ENCODE measurements at places on chromosomes 3 and 15.

DNA sequence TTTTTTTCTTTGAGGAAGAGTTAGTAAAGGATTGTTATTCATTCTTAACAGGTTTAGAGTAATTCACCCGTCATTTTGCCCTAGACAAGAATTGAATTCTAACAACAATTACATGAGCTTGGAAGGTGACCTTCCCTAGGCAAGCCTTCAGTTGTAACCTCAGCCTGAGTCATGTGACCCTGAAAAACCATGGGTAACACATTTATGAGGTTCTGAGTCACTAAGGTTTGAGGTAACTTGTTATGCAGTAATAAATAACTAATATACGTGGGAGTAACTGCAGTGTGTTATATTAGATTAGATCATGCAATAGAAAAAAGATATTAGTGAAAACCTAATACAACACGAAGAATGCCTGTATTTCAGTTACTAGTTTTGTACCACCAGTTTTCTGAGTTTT is 237.6 kb upstream of the NDN start:
- no peak for DNase-seq

DNA sequence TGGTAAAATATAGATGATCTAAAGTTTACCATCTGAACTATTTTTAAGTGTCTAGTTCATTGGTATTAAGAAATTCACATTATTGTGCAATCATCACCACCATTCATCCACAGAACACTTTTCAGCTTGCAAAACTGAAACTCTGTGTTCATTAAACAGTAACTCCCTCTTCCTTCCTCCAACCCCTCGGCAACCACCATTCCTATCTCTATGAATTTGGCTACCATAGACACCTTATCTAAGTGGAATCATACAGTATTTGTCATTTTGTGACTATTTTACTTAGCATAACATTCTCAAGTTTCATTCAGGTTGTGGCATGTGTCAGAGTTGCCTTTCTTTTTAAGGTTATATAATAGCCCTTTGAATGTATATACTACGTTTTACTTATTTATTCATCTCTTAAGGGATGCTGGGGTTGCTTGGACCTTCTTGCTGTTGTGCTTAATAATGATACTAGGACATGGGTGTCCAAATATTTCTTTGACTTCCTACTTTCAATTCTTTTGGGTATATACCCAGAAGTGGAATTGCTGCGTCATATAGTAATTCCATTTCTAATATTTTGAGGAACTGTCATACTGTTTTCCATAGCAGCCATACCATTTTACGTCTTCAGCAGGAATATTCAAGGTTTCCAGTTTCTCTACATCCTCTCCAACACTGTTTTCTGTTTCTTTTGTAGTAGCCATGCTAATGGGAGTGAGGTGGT is 20.9 kb downstream of the KAT2B start:
- no peak for DNase-seq

DNA sequence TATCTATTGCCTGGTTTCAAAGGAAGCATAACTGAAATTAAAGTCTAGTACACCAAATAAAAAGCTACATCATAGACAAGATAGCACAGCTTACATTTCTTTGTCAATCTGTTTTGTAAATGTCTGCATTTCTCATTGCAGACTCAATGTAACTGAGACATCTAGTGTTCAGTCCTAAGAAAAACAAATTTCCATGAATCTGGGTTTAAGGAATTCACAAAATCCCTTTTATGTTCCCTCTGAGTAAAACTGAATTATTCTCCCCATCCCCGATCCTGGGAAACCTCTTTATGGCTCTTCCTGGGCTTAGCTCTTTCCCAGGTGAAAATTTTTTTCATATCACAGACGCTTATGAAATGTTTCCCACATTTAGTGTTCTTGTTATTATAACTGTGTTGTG is 21.6 kb upstream of the RASA2 start:
- no peak for DNase-seq

GRCh38 chr3:51581524-51581923 is 43.0 kb downstream of the RAD54L2 start:
- DNase-seq: no peak

DNA sequence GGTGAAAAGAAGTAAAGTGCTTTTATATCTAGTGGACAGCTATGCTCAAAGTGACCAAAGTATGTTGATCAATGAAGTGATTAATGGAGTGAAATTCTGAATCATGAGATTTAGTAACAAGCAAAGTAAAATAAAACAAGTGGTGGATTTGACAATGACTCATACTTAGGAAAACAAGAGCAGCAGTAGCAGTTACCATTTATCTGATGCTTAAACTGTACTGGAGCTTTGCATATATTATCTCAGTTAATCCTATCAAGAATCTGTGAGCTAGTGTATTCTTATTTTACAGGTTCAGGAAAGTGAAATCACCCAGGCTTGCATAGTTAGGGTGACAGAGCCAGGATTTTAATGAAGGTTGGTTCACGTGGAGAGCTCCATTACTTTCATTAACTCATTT is 50.6 kb upstream of the SPATA16 start:
- DNase-seq: no peak

DNA sequence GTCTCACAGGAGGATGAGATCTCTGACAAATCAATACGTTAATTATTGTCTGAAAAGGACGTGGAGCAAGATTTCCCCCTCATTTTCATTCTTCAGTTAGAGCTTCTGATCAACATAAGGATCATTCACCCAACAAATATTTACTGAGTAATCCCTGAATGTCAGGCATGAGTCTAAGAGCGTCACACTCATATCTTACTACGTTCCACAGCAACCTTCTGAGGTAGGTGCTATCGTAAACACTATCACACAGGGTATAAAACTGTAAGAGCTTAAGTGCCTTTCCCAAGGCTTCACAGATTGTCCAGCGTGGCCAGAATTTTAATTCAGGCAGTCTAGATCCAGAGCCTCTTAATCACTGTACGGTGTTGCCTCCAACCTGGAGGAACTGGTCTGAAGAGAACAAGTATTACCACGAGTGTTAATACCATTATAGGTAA is 10.6 kb upstream of the TM4SF1 start:
- DNase-seq: no peak

GRCh38 chr15:39413558-39413957 is 167.3 kb upstream of the THBS1 start:
- DNase-seq: no peak

DNA sequence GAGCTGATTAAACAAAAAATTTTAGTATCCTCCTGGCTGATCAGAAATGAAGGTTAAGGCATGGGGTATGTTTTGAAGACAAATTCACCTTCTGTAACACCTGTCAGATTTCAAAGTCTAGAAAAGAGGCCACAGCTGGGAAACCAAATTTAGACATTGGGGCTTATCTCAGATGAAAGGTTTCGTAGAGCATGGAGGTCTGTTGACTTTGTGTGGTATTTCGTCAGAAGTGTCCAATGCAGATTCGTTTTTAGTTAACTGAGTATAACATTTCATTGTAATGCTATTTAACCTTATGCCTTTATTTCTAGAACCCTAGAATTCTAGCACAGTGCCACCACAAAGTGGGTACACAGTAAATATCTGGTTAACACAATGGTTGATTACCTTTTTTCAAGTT is 61.7 kb downstream of the FNDC3B start:
- no peak for DNase-seq

DNA sequence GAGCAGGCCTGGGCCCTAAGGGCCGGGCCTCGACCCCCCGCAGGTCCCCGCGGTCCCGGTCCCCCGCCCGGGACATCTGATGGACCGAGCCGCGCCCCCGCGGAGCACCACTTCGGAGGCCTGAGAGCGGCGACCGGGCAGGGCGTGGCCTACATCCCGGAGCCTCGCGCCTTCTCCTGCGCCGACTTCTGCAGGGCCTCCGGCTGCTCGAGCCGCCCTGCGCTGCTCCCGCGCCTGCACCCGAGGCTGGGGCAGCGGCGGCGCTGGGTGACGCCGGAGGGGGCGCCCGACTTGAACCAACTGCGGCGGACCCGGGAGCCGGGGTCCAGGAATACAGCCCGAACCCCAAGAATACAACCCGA is 14.9 kb upstream of the GP9 start:
- DNase-seq: no peak

DNA sequence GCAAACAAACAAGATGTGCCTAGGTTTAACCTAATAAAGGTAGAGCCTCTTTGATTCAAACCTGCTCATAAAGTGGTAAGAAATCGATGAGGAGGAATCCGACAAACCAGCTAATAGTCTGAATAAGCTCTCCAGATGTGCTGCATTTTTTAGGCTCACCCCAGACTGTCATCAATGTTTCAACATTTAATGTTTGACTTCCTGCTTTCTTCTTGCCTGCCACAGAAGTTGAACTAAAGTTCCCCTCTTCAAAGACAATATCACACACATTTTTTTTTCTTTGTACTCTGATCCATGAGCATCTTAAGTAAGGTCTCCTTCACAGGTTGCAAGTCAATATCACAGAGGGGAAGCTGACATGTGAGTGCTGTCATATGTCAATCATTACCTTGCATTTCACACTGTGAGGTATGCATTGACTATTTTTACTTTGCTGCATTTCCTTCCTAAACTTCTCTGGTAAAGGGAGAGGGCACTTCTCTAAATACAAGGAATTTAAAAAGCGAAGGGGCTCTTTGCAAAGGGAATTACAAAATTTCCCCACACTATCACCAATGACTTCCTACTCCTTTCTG is 172.3 kb upstream of the MCTP2 start:
- DNase-seq: no peak

DNA sequence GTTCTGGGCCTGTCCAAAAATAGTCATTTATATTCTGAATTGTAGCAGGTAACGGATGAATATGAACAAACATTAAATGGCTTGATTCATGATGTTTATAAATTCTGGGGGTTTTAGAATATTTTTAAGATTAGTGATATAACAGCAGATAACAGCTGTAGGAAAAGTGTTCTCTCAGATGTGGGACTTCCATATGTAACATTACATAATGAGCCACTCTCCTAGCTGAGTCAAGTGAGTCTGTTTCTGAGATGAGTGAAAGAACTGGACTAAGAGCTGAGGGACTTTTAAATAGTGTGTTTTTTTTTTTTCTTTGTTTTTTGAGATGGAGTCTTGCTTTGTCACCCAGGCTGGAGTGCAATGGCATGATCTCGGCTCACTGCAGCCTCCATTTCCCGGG is 13.9 kb downstream of the YEATS2 start:
- no peak for DNase-seq

Data from type B pancreatic cell (in vitro differentiated cells).